Chondrocyte (in vitro differentiated cells): ENCODE measurements at places on chromosomes 7 and 10.

DNA sequence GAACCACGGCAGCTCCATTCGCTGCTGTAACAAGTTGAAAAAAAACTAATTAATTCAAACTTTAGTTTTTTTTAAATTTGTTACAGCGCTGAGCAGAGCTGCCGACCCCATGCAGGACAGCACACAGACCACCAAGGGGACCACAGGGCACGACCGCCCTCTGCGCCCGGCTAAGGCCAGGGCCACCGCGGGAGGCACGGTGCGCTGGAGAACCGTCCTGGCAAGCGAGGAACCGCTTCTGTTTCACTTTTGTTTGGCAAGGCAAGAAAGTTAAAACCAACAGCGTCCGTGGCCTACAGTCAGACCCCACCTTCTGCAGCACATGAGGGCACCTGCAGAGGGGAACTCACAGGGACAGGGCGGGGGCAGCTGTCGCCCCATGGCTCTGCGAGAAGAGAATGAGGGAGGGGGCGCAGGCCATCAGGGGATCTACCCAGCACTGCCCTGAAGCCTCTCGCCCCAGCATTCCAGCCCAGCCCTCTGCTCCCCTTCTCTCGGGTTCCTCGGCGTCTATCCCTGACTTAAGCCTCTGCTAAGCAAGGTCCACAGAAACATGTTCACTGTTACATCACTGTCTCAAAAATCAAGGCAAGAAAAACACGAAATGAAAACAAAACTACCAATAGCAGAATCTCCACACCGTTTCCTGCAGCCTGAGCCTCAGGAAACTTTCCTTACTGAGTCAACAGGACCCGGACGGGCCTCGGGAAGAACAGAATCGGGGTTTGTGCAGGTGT, 204.4 kb downstream of the DIP2C start:
- DNase-seq = no peak

DNA sequence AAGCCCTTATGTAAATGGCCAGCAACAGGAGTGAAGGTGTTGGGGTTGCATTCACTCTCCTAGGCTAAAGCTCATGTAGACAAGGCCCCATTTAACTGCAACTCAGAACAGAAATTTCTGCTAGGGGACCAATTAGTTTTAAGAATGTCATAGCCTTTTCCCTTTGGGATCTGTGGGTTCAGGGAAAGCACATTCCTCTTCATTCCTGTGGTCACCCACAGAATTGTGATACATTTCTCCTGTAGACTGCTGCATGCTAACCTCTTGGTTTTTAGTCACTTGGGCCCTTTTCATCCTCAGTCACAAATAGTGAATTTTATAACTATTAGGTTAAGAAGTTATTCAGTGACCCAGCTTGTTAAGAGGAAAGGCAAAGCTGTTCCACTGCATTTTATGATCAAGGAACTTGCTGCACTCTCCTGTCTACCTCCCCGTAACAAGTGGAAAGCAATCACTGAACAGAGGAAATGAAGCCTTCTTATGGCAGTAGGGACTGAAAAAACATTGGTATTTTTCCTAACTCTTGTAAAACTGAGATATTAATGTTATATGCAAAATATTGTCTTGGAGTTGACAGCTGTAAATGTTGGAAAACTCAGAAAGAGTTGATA, 124.9 kb downstream of the SND1 start:
- DNase-seq = no peak

GRCh38 chr10:15588151-15588550, 131.6 kb downstream of the ITGA8 start:
- DNase-seq = no peak

GRCh38 chr7:11811709-11812108, 20.3 kb downstream of the THSD7A start:
- DNase-seq = no peak

DNA sequence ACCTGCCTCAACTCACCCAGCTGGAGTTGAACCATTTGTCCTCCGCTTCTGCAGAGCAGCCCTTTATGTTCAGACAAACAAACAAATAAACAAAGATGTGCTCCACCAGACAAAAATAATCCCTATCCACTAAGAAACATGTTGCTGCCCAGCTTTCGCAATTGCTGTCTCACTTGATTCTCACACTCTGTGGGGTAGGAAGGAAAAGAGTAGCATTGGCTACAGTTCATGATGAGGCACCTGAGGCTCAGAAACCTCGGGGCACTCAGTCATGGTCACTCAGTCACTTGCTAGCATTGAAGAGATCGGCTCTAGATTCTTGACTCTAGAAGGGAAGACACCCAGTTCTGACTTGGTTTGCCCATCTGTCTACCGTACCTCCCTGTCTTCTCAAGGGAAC, 88.0 kb upstream of the ZMIZ1 start:
- no peak for DNase-seq

- no peak for DNase-seq
These were observed 12.2 kb downstream of the SEPHS1 start for GRCh38 chr10:13335881-13336280.

DNA sequence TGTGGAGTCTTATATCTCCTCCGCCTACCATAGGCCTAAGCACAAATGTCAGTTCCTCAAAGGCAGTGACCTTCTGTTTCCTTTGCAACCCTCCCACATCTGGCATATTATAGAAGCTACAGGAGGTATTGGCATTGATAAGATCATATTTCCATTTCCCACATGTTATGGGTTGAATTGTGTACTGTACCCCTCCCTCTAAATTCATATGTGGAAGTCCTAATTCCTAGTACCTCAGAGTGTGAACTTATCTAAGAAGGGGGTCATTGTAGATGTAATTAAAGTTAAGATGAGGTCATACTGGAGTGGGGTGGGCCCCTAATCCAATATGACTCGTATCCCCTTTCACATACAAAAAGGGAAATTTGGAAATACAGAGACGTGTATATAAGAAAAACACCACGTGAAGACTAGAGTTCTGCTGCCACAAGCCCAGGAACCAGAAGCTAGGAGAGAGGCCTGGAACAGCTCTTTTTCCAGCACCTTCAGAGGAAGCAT, 6.1 kb upstream of the LAMB4 start:
- no peak for DNase-seq

GRCh38 chr7:88806280-88807037, 10.9 kb upstream of the TEX47 start:
- DNase-seq = no peak
